ENCODE measurements at places on chromosomes 11 and 22.
A peak's percentile ranks its signal among the peaks of the same experiment; 100 is the strongest.

- DNase-seq, result peak; percentile 49
- no peak overlapping the region for H3K4me3 ChIP-seq
- no peaks in the 10 kb centered on the region for H3K36me3 ChIP-seq
- H3K4me1 ChIP-seq, result no peaks in the 10 kb centered on the region
Measured at GRCh38 chr11:59429924-59430516, 3.8 kb upstream of the OR5A2 start.

GRCh38 chr22:24304062-24304675 lies 33.5 kb downstream of the SPECC1L start:
- no peaks in the 10 kb centered on the region for H3K36me3 ChIP-seq
- DNase-seq, result no peak
- peaks cover 20% of the 10 kb centered on the region for H3K4me1 ChIP-seq
- peak overlapping the region; percentile 91 for H3K27ac ChIP-seq
- H3K4me3 ChIP-seq, result no peak overlapping the region
- H3K27me3 ChIP-seq, result no peaks in the 10 kb centered on the region

- no peaks in the 10 kb centered on the region for H3K27me3 ChIP-seq
- H3K4me1 ChIP-seq, result no peaks in the 10 kb centered on the region
- DNase-seq, result no peak
- no peak overlapping the region for H3K27ac ChIP-seq
- H3K4me3 ChIP-seq, result no peak overlapping the region
Measured at GRCh38 chr11:112579282-112579681, 318.6 kb upstream of the PLET1 start.

GRCh38 chr11:13772223-13773046 lies 104.0 kb downstream of the FAR1 start:
- no peaks in the 10 kb centered on the region for H3K36me3 ChIP-seq
- H3K27me3 ChIP-seq, result no peaks in the 10 kb centered on the region
- no peak overlapping the region for H3K4me3 ChIP-seq
- no peak overlapping the region for H3K27ac ChIP-seq

DNA sequence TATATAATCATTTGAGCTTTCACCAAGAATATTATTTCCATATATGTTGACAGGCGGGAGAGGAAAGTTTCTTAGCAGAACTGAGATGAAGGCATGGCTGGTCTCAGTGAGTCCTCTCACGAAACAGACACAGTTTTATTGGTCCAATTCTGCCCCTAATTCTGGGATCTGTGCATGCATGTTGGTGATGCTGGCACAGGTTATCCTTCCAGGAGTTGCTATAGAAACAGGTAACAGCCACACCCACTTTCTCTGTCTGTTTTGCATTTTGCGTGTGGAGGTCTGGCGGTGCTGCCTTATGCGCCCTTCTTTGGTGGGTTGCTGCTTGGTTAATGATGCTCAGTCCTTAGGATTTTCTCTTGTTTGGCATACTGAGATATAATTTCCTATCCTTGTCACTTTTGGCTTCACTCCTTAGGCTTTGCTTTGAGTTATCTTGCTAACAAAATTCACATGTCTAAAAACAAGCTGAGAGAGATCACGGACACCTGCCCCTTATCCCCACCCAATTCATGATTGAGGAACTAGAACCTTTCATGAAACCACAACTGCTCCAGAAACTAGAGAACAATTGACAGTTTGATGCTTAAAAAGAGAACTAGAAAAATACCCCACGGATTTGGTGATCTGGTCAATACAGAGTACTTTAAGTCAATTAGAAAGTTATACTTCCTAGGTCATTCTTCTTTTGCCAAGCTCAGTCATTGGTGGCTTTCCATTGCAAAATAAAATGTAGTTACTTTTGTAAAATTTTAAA lies 189.3 kb downstream of the FAT3 start:
- H3K4me3 ChIP-seq, result no peak overlapping the region
- H3K27ac ChIP-seq, result no peak overlapping the region
- no peaks in the 10 kb centered on the region for H3K27me3 ChIP-seq

GRCh38 chr11:108727665-108728064 lies 62.8 kb downstream of the DDX10 start:
- no peaks in the 10 kb centered on the region for H3K36me3 ChIP-seq
- no peak for DNase-seq
- H3K27me3 ChIP-seq, result no peaks in the 10 kb centered on the region
- H3K27ac ChIP-seq, result no peak overlapping the region

GRCh38 chr22:42344361-42344905 lies 74.0 kb upstream of the TCF20 start:
- no peaks in the 10 kb centered on the region for H3K4me1 ChIP-seq
- H3K36me3 ChIP-seq, result no peaks in the 10 kb centered on the region
- H3K27ac ChIP-seq, result no peak overlapping the region

- no peaks in the 10 kb centered on the region for H3K36me3 ChIP-seq
- no peaks in the 10 kb centered on the region for H3K27me3 ChIP-seq
- H3K27ac ChIP-seq, result no peak overlapping the region
- H3K4me3 ChIP-seq, result no peak overlapping the region
- no peak for DNase-seq
Measured at GRCh38 chr22:43493297-43493696, 81.5 kb downstream of the MPPED1 start.

- peak overlapping the region; percentile 49 for H3K27ac ChIP-seq
- no peak for DNase-seq
- peaks cover 27% of the 10 kb centered on the region for H3K4me1 ChIP-seq
Measured at GRCh38 chr11:59189986-59190385, 18.1 kb downstream of the DTX4 start.

GRCh38 chr11:73326929-73327811 lies 19.1 kb downstream of the ARHGEF17 start:
- H3K27ac ChIP-seq, result no peak overlapping the region
- no peaks in the 10 kb centered on the region for H3K4me1 ChIP-seq
- no peaks in the 10 kb centered on the region for H3K27me3 ChIP-seq
- no peaks in the 10 kb centered on the region for H3K36me3 ChIP-seq
- no peak overlapping the region for H3K4me3 ChIP-seq

DNA sequence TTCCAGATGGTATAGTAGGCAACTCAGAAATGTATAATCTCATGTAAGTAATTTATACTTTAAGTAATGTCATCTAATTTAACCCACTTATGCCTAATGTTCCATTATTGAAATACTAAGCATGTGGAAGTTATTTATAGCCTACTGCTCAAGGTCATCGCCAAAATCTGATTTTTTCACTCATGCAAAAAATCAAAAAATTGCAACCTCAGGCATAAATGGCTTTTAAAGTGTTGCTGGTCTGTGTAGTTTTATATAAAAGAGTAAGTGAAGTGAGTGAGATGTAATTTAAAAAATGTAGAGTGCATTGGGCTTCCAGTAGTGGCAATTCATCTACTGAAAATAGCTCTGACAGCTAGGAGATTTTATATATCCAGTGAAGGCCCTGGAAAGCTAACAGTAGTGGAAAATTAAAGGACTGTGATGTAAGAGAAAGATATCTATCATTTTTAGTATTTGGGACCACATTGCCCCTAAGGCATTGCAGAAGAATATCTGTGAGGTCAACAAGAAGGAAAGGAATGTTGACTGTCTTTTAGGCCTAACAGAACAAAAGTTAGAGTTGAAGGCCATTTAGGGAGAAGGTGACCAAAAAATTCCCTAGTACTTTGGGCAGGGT lies 624.5 kb upstream of the CHORDC1 start:
- no peaks in the 10 kb centered on the region for H3K4me1 ChIP-seq
- no peak overlapping the region for H3K27ac ChIP-seq
- H3K4me3 ChIP-seq, result no peak overlapping the region
- no peaks in the 10 kb centered on the region for H3K36me3 ChIP-seq
- H3K27me3 ChIP-seq, result no peaks in the 10 kb centered on the region
- DNase-seq, result no peak

- H3K4me3 ChIP-seq, result no peak overlapping the region
- H3K36me3 ChIP-seq, result no peaks in the 10 kb centered on the region
- DNase-seq, result no peak
- H3K27me3 ChIP-seq, result no peaks in the 10 kb centered on the region
- H3K27ac ChIP-seq, result no peak overlapping the region
- no peaks in the 10 kb centered on the region for H3K4me1 ChIP-seq
Measured at GRCh38 chr11:77487790-77488189, 13.9 kb upstream of the PAK1 start.

DNA sequence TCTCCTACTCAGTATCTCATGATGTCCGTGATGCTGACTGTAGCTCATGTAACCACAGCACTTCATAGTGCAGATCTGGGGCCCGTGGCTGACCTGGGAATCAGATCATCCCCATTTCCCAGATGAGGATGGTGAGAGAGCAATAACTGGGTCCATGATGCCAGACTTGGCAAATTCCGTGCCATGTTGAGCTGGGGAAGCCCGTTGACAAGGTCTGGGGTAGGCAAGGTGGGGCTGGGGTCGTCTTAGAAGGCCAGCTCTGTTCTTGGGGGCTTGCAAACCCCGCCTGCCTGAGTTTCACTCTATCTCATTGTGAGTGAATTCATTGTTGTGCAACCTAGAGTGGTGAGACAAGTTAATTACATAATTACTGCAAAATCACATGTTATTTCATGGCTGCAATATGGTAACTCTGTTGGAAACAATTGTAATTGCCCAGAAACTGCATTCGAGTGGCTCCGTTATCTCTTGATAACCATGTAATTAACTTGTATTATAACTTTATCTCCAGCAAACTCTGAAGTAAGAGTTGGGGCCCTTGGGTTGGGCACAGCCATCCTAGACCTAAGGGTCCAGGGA lies 41.7 kb downstream of the LMO1 start:
- peaks cover 3% of the 10 kb centered on the region for H3K4me1 ChIP-seq
- H3K27me3 ChIP-seq, result no peaks in the 10 kb centered on the region
- no peak for DNase-seq
- H3K36me3 ChIP-seq, result no peaks in the 10 kb centered on the region

DNA sequence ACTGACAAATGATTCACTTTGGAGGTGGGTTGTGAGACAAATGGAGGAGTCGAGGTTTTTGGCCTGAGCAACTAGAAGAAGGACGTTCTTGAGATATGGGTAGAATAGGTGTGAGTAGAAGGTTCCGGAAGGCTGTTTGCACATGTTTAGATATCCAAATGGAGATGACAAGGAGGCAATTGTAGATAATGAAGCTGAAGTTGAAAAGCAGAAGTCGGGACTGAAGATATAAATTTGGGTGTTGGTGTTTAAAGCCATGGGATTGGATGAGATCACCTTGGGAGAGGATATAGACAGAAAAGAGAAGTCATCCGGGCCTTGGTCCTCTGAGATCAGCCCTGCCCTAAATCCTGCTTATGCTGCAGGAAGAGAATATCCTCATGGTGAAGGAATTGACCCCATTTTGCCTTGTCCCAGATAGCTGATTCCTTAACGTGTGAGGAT lies 75.5 kb upstream of the CD44 start:
- no peak overlapping the region for H3K4me3 ChIP-seq
- H3K36me3 ChIP-seq, result no peaks in the 10 kb centered on the region
- H3K4me1 ChIP-seq, result no peaks in the 10 kb centered on the region
- no peak for DNase-seq

- H3K4me1 ChIP-seq, result peaks cover 11% of the 10 kb centered on the region
- peak overlapping the region; percentile 45 for H3K27ac ChIP-seq
- DNase-seq, result peak; percentile 32
- no peak overlapping the region for H3K4me3 ChIP-seq
Measured at GRCh38 chr11:75946531-75947530, 131.8 kb downstream of the UVRAG start.

GRCh38 chr11:18461909-18462308 lies 6.3 kb downstream of the LDHAL6A start:
- H3K36me3 ChIP-seq, result no peaks in the 10 kb centered on the region
- no peaks in the 10 kb centered on the region for H3K4me1 ChIP-seq
- H3K27ac ChIP-seq, result no peak overlapping the region
- DNase-seq, result no peak

DNA sequence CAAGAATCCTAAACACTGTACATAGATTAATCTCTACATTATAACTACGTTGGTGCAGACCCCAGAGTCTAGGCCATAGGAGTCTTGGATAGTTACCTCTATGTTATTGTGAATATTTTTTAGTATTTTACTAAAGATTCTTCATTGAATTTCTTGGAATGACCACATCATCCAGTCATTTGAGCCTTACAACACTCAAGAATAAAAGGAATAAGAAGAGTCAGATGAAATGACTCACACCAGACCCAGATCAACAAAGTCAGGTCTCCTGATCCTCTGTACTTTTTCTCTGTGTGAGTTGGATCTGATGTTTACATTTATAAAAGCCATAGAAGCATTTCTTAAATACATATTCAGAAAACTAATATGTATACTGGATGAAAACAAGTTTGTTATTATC lies 179.2 kb upstream of the ARHGAP20 start:
- DNase-seq, result no peak
- no peaks in the 10 kb centered on the region for H3K4me1 ChIP-seq
- H3K4me3 ChIP-seq, result no peak overlapping the region
- no peak overlapping the region for H3K27ac ChIP-seq

DNA sequence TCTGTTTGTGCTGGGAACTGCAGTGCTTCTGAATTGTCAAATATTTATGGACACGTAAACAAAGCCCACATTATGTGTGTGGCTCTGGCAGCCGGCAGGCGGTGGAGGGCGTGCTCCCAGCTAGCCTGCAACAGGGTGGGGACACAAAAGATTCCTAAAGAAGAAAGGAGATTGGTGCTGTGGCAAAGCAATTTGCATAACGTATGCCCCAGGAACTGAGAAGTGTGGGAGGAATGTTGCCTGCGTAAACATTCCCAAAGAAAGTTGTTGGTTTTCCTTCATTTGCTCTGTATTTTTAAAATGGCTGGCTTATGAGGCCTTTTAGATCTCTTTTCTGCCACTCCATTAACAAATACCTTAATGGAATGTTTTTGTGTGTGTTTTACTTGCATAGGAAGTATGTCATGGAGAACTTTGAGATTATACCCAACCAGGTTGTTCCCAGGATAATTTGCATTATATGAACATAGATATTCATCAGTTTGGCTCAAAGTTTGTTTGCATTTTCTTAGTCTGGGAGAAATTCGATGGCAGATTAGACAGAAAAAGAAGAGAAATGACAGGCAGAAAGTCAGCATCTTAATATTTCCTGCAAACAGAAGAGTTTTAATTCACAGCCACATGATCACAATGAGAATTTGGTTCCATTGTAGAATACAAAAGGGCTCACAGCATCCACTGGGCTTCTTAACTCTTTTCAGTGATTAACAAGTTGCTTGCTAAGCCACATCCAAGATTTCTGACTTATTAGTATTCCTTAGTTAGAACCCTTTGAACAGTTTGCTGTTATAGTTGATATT lies 41.8 kb upstream of the DLAT start:
- H3K27ac ChIP-seq, result peak overlapping the region; percentile 70
- peak; percentile 80 for DNase-seq
- peak overlapping the region; percentile 30 for H3K4me3 ChIP-seq
- H3K27me3 ChIP-seq, result no peaks in the 10 kb centered on the region
- H3K4me1 ChIP-seq, result no peaks in the 10 kb centered on the region

DNA sequence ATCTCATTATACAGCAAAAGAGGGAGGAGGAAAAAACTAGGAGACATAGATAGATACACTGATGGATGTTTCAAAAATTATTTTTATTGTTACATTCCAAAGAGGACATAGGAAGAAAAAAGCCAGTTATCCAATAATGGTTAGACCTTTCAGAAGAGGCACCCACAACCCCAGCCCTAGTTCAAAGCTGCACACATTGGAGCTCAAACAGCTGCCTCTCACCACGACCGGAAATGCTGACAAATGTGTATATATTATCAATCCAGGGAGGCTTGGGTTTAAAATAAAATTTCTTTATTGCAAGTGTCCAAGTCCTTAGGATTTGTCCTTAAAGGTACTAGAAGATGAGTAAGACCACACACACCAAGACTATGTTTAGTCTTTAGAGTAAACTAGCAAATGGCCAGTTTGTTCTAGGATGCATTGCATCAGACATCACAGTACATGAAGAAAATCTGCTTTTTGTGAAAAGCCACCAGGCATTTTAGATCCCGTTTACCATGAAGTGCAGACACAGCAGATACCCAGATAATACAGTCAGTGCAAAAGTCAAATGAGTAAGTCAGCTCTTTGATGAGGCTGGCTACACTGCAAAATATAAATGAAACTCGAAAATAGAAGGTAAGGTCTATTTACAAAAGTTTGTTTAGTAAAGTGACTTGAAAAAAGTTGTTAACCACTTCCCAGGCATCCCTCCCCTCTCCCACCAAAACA lies 4.6 kb upstream of the ASCL3 start:
- no peak overlapping the region for H3K4me3 ChIP-seq
- no peaks in the 10 kb centered on the region for H3K36me3 ChIP-seq
- no peaks in the 10 kb centered on the region for H3K4me1 ChIP-seq
- no peak overlapping the region for H3K27ac ChIP-seq

All from colonic mucosa (tissue), 4 donors.